ENCODE measurements at places on chromosomes 11 and 22.

GRCh38 chr22:49344161-49344560, 483.5 kb downstream of the BRD1 start:
- DNase-seq, result no peak

DNA sequence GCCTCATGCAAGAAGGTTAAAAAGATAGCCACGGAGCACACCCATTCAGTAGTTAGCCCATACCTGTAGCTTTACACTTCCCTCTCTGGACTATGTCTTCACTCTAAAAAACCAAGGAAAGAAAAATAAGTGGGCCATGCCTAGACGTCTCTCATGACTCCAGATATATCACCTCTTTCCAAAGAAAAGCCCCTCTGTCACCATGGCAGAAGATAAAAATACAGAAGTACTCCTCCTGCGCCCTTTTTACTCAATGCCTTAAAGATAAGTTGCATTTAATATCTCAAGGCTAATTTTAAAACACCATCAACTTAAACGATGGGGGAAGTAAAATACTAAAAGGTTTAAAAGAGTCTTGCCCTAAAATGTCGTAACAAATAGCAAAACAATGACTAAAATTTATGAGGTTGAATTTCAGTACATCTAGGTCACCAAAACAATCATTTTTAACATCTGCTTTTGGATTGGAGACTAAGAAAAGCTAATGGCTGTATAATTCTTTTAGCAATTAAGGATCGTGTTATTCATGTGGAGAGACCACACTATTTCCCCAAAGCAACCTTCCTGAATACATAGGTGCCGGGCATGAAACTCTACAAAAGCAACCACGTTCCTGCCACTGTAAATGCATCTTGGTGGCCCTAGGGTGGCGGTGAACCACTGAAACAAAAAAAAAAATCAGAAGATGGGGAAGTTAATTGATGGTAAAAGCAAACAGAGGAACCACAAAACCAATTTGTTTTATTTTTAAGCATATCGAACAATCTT, 46.0 kb downstream of the CELF1 start:
- DNase-seq, result no peak

DNA sequence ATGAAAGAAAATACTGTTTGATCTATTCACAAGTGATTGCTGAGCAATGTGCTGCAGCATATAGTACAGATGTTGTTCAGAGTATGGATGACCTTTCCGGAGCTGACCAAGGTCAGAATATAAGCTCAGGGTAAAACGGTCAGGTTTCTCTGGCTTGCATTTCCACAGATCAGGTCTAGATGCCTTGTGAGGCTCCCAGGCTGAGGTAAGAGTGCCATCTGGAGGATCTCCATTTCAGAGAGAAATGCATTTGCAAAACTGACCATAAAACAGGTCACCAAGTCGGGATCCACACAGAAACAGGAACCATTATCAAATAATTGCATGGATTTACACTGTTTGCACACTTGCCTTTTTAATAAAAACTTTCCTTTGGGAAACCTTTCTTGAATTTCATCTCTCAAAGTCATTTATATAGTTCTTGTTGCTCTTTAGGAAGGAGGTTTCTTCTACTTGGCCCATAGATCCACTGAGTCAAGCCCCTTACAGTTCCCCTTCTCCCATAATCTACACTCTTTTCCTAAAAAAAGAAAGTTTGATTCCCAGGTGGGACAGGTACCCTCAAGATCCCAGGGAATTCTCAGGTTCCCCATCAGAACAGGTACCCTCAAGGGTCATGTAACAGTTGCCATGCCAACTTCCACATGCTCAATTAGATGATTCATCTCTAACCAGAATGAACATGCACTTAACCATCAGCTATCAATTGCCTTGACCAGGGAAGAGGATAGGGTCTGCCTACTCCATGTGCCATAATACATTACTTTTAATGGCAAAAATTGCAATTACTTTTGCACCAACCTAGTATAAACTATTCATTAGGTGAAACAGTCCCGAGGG, 25.0 kb upstream of the TMPRSS5 start:
- peak; percentile 19 for DNase-seq

GRCh38 chr22:43895986-43896645, 4.3 kb upstream of the PNPLA5 start:
- no peak for DNase-seq

DNA sequence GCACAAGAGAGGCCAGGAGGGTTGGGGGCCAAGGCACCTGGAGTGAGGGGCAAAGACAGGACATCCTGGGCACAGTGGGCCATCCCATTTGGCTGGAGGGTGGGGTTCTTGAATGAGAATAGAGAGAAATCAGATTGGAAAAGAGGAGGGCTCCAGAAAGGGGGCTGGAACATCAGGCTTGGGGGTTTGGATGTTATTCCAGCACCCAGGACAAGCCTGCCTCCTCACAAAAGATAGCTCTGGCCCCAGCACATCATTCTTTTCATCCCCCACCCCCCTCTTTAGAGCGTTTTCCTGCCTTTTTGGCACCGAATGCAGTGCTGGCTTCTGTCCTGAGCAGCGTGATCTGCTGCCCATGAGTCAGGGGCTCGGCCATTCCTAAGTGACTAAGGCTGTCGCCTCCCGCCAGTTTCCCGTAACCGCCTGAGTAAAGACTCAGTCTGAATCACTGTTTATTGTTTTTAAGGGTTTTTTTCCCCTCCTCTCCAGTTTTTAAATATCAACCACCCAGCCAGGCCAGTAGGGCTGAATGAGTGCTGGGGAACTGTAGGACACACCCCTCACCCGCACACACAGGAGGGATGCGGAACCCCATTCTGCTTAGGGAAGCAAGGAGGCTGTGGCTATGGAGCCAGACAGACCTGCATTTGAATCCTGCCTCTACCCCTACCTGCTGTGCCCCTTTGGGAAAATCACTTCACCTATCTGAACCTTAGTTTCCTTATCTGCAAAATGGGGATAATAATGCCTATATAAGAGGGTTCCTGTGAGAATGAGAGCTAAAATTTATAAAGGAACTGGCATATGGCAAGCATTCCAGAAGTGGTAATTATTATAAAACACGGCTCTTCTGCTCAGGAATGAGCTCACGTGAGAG, 32.4 kb upstream of the NAV2 start:
- DNase-seq, result peak; percentile 84

DNA sequence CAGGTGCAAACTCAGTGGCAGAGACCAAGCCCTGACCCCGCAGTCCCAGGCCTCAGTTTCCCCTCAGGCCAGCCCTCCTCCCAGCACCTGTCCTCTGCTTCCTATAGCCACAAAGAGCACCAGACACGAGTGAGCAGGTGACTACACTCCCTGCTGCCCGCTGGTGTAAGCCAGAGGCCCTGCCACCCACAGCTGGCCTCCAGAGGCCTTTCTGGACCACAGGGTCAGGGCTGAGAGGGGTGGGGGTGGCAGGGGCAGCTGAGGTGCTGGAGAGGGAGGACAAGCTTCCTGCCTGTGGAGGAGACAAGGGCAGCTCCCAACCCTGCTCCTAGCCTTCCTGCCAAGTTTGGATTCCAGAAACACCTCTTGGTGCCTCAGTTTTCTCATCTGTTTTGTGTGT, 31.3 kb upstream of the WNT7B start:
- DNase-seq, result no peak

- no peak for DNase-seq
Measured at GRCh38 chr11:75663808-75664207, 5.0 kb downstream of the MAP6 start.

DNA sequence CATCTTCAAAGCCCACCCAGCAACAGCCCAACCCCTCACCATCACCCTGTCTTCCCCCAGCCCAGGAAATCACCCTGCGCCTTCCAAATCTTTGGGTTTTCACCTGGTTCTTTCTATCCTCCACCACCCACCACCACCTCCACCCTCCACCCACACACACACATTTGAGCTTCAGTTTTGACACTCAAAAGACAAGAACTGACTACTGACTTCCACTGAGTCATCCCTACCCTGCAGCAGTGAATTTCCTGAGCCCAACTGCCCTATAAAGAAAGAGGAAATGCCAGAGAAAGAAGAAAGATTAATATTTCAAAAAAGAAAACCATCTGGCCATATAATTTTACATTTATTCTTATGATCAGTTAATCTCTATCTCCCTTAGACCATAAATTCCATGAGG, 137.5 kb downstream of the CHST1 start:
- DNase-seq, result no peak

GRCh38 chr11:113296447-113297205, 17.8 kb upstream of the TTC12 start:
- DNase-seq, result peak; percentile 85

GRCh38 chr11:120381401-120381800, 45.2 kb downstream of the ARHGEF12 start:
- DNase-seq, result peak; percentile 18

- DNase-seq, result no peak
Measured at GRCh38 chr22:38036392-38037062, 20.7 kb upstream of the PICK1 start.

DNA sequence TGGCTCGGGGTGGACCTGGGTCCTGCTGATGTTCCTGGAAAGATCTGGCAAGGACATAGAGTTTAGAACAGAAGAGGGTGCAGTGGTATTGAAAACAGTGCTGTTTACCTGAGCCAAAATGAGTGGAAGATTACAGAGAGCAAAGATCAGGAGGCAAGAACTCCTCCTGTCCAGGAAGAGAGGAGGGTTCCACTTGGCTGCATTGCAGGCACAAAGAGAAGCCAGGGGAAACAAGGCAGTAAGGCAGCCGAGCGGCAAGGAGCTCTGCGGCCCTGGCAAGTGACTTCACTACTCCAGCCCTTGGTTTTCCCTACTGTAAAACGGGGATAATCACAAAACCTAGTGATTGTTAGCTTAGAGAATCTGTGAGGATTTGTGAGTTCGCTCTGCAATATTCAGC, 3.7 kb upstream of the PACSIN2 start:
- DNase-seq, result no peak

DNA sequence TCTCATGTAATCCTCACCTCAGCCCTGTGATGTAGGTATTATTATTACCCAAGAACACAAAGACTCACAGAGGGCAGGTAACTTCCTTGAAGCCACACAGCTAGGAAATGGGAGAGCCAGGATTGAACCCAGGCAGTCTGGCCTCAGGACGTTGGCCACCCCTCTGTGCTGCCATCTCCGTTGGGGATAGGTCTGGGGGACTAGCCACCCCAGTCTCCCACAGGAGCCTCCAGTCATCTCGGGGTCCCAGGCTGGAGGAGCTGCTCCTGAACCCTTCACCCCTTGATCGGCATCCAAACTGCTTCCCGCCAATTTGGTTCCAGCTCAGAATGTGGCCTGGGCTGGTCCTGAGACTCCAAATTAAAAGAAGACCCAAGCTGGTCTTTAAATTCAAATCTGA, 10.4 kb upstream of the TCF20 start:
- DNase-seq, result no peak

Measured in trophoblast cell (in vitro differentiated cells and primary cell).